Right renal pelvis (tissue), 4 donors: ENCODE measurements at places on chromosomes 5 and 9.

DNA sequence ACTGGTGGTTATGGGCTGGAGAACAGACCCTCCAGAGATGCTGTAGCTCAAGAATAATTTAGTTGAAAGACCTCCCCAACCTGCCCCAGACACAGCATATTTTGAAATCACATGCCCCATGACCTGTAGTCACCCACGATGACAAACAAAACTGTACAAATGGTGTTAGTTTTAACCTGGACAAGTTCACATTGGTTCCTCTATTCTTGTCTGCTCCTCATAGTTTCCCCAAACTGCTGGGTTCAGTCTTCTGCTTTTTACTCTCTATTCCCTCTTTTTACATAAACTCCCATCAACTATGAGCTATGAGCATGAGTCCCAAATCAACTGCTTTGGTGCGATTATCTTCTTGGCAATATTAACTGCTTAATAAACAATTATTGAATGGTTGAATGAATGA is 365.3 kb upstream of the CLINT1 start:
- no peak for DNase-seq

DNA sequence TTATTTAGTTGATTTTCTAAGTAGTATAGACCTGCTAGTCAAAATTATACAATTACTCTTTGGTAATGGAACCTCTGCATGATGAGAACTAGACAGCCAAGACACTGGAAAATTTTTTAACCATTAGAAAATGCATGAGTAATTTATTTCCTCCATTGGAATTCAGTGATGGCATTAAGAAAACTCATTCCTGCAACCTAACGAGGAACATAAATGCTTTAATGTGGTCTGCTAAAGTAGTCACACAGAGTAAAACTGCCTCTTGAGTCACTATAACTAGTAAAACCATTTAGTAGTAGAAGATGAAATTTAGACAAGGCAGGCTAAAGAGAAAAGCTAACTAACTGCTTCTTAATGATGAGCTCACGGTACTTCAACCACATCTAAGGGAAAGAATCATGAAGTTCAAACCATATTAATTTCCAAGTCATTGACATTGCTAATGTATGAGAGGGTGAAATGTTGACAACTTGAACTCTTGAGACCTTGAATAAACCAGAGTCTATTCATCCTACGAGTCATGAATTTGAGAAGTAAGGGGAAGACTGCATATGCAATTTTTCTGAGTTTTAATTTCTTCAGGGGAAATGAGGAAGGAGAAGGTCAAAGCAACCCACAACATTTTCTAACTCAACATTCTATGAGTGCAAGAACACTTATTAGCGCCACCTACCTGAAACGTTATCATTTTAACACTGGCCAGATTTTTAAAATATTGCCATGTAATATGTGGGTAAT is 74.4 kb downstream of the GLIS3 start:
- DNase-seq, result no peak

- no peak for DNase-seq
Observed at GRCh38 chr5:142540922-142541422, 144.9 kb downstream of the FGF1 start.

- DNase-seq, result no peak
Observed at GRCh38 chr5:180555168-180555921, 36.0 kb downstream of the SCGB3A1 start.

GRCh38 chr9:108780942-108781734 is 74.6 kb downstream of the ACTL7B start:
- no peak for DNase-seq

GRCh38 chr5:10195301-10195700 is 54.4 kb downstream of the ATPSCKMT start:
- DNase-seq, result no peak

GRCh38 chr5:96781031-96781971 is 26.4 kb downstream of the ERAP1 start:
- DNase-seq, result no peak

DNA sequence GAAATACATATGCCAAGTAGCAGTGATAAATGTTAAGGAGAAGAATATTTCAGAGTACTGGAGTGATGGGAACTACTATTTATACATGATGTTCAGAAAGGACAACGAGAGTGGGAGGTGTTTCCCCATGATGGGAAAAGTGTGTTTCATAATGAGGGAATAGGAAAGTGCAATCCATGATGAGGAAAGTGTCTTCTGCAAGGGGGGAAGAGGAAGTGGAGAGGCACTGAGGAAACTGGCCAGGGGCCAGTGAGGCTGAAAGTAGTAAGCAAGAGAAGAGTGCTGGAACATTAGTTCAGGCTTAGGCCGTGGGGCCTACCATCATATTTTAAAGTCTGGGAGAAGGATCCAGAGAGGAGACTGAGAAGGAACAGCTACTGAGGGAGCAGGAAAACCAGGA is 327.2 kb downstream of the SLF1 start:
- DNase-seq, result no peak

DNA sequence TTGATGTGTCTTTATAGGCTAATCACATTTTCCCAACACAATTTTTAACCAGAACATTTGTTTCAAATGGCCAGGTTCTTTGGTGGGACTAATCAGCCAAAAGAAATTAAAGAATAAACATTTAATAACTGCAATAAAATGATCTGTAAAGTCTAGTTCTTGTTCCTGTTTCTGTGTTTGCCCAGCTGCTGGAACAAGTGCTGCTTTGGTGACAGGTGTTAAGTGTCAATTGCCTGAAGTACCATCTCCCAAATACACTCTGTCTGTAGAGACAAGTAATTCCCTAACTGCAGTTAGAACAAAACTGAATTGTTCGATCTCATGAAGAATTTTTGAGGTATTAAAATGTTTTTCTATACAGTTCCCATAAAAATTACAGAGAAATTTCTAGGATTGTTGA is 402.3 kb upstream of the CHD1 start:
- no peak for DNase-seq

GRCh38 chr9:116939161-116939560 is 252.1 kb downstream of the TRIM32 start:
- no peak for DNase-seq

GRCh38 chr9:69297300-69297980 is 27.6 kb upstream of the ENTREP1 start:
- no peak for DNase-seq

DNA sequence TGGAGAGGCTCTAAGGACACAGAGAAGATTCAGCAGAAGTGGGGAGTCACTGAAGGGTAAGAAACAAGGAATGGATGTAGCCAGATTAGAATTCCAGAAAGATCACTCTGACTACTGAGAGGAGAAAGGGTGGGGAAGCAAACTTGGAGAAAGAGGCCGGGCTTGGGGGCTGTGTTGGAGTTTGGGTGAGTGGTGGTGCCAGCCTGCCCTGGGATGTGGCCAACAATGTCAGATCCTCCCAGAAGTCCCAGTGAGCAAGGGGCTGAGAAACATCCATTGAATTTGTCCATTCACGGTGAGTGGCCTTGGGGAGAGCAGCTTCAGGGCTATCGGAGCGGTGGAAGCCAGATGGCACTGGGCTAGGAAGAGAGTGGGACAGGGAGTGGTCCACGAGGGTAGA is 60.4 kb downstream of the COL15A1 start:
- DNase-seq, result no peak

DNA sequence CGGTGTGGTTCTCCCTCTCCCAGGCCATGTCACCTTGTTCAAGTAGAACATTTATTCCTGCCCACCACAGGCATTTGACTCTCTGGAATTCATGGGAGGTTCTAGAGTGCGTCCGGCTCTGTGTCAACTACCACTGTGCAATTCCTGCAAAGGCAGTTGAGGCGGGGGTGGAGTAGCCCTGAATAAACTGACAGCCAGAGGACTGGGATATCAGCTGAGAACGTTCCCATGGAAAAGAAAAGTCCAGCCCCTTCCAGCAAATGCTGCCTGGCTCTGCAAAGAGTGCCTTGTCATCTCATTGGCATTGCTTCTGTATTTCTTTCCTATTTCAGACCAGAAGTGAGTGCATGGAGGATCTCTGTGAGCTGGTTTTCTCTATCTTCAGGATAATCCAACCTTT is 18.9 kb upstream of the MEGF9 start:
- no peak for DNase-seq

DNA sequence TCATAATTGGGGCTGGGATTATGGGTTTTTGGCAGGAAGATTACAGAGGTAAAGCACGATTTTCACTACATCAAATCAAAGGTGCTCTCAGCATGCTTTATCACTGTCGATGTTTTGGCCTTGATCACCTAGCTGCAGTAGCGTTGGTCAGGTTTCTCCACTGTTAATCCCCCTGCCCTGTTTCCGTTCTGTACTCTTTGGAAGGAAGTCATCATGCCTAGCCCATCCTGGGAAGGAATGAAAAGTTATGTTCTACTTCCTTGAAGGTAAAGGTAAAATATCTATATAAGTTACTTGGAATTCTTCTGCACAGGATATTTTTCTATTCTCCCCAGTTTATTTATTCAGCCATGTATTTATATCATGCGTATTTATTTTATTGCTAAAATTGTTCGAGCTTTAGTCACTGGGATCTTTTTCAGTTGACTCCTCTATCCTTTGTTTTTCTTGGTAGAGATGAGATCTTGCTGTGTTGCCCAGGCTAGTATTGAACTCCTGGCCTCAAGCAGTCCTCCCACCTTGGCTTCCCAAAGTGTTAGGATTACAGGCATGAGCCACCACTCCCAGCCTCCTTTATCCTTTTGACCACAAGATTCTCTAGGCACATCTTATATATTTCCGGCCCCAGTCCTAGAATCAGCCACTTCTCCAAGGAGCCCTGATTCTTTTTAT is 25.3 kb downstream of the FAF2 start:
- no peak for DNase-seq

- DNase-seq, result no peak
Observed at GRCh38 chr5:103602438-103602837, 39.8 kb upstream of the NUDT12 start.

DNA sequence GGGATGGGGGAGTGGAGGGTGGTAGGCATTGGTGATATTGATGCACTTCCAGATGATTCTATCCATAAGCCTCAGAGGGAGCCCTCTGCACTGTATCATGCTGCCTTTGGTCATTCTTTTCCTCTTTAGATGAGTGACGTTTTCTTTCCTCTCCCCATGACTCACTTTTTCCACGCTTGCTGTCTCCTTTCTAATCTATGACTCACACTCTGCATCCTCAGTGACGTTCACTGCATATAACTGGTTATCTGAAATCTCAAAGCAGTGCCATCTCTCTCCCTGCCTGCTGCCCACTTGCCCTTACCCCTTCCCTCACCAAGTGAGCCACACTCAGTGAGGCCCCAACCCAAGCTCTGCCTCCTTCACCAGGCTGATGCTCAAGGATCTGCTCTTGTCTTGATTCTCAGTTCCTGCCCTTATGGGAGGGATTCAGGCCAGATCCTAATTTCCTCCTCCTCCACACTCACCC is 31.6 kb downstream of the PTGS1 start:
- DNase-seq, result no peak

GRCh38 chr9:134951461-134951860 is 33.7 kb upstream of the FCN1 start:
- no peak for DNase-seq

DNA sequence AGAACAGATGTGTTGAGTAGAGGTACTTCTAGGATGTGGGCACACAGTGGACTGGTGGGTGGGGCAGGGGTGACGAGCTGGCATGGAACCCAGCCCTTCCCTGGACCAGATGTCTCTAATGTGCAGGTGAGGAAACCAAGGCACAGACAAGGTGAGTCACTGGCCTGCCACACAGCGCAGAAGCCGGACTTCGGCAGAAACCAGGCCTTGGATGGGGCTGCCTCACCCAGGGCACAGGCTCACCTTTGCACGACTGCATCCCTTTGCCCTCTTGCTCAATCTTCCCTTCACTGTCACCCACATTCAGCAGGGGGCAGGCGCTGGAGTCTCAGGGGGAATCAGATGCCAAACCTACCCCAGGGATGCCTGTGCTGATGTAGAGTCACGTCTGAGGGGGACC is 65.4 kb upstream of the LMX1B start:
- no peak for DNase-seq

DNA sequence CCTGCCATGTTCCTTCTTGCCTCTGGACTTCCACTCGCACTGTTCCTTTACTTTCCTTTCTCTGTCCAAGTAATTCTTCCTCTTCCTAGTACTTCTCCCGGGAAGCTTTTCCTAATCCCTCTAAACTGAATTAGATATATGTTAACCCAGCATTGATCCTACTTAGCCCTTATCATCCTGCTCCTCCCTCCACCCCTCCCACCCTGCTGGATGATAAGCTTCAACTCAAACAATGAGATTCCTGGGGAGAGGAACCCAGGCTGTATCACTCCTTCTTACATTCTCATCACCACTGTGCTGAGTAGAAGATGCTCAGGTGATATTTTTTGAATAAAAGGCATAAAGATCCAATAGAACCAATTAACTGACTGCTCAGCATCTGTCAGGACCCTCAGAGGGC is 45.7 kb downstream of the CDK5RAP2 start:
- no peak for DNase-seq

DNA sequence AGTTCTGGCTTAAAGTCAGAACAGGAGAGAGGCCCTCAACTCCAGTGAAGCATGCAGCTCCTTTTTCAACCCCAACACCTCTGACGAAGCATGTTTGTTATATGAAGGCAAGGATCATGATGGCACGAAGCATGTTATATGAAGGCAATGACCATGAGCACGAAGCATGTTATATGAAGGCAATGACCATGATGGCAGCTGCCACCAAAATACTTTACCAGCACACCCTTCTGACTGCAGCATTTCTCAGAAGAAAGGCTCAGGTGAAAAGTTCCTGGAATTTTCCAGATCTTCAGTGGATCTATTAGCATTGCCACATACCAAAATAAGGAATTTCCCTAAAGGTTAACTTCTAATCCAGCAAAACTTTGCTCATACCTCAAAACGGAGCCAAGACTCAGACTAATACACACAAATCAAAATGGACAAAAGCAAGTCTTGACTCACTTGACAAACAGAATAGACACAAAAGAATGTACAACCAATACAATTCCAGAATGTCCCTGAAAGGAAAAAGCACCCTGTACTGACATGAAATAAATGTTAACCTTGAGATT is 217.4 kb downstream of the FANCC start:
- no peak for DNase-seq

DNA sequence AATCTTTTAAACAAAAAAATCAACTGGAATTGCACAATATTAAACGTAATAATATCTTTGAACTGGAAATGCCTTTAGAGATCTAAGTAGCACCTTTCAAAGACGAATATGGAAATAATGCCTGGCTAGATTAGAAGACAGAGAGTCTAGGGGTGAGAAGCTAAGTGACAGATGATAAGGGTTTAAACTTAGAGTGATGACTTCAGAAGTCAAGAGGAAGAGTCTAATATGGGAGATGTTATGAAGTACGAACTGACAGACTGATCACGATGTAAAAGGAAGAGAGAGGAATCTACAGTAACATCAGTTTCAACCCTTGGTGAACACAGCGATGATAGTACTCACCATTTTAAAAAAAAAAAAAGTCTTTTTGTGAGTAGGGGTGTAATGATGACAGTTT is 57.9 kb downstream of the HINT1 start:
- no peak for DNase-seq

- DNase-seq, result no peak
Observed at GRCh38 chr9:133656211-133657119, 20.3 kb downstream of the DBH start.

DNA sequence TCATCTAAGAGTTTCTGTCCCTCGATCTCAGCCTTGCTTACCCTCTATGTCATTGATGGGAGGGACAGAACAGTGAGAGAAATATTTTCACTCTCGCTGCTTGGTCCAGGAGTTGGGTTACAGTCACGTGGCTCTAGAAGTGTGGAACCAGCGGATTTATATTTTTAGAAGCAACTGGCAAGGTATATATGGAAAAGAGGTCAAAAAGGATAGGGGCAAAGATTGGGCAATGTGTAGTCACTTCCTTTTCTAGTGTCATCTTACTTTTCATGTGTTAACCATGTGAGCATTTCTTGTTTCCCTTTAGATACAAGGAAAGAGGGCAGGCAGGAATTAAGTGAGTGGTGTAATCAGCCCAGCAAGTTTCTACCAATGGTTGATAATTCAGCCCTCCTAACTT is 111.5 kb upstream of the ZNF366 start:
- DNase-seq, result no peak
